Muscle of back (tissue), 13 donors: ENCODE measurements at places on chromosomes 5 and 9.
A peak's percentile ranks its signal among the peaks of the same experiment; 100 is the strongest.

DNA sequence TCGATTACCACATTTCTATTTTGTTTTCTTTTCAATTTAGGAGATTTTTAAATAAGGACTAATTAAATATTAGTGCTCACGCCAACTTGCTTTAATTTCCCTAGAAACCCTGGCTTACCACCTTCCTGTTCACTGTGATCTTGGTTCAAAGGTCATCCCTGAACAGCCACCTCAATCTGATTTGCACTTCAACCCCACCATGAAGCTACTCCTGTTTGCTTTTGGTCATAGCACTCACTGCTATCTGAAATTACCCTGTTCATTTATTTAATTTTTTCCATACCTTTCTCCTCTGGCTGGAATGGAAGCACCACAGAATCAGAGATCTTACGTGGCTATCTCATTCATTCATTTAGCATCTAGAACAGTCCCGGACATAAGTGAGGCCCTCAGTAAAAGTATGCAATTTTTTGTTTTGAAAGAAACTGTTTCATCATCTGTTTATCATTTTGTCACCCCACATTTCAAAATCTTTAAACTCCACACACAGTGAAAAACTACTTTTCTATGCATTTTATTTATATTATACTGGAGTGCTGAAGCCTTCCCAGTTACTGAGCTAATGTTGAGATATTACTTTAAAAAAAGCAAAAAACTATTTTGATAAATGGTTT is 17.2 kb upstream of the ADAMTSL1 start:
- no peak for DNase-seq

GRCh38 chr5:178271726-178272479 is 39.3 kb upstream of the PHYKPL start:
- no peak for DNase-seq

- DNase-seq, result no peak
Observed at GRCh38 chr9:82526577-82526976, 536.4 kb downstream of the RASEF start.

DNA sequence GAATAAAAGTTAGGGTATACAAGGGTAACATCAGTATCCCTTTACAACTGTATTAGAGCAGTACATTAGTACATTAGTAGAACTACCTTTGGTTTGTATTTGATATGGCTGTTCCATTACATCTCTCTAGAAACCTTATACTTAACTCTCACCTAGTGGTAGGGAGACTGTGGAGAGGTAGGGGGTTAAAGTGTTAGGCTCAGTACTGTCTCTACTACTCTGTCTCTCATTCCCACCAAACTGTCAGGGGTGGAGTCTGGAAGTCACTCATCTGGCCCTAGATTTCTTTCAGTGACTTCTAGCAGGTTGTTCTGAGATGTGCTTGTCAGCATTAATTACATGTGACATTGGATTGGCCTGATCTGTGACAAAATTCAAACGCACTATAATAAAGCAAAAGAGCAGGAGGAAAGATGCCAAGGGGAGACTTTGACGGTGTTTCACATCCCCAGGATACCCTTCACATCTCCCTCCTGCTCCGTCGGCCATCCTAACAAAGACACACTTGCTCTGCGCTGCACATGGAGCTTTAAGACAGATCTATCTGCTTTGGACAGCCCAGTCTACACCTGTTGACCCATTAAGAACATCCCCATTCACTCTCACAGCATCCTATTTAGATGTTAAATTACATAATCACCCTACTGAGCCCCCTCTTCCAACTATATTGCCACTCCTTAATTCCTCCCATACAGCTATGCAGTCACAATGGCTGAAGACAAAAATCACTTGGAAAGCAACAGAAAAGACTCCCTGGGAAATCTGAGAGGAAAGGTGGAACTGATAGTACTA is 1043.0 kb upstream of the DMAC1 start:
- no peak for DNase-seq

GRCh38 chr5:4011943-4012342 is 416.3 kb downstream of the IRX1 start:
- DNase-seq, result no peak

DNA sequence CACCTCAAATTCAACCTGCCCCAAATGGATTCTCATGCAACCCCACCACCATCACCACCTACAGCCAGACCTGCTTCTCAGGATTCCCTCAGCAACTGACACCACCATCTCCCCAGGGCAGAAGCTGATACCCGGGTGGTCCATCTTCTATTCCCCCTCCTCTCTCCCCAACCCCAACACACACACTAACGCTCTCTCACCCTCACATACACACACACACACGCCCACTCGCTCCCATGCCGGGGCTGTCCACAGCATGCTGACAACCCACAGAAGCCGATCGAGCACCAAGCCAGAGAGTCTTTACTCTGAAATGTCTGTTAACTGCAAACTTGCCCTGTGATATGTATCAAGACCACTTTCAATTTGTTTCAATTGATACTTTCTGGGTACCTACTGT is 28.4 kb downstream of the B4GALT1 start:
- no peak for DNase-seq

DNA sequence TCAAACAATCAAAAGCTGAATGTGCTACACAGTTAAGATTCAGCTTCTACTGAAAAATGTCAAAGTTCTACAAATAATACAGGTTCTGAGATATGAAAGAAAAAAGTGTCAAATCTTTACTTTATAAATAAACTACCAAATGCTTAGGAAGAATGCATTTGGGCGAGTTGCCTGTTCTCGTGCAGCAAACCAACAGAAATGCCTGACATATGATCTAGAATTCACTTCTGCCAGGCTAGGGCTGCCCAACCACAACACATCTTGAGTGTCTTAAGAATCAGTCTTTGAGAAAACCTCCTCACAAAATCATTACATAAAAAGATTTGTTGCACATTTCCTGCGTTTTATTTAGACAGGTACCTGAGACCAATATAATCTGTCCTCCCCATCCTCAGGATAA is 42.2 kb downstream of the ANKH start:
- no peak for DNase-seq

- DNase-seq, result peak; percentile 80
Observed at GRCh38 chr5:16806711-16807546, 129.2 kb downstream of the MYO10 start.

DNA sequence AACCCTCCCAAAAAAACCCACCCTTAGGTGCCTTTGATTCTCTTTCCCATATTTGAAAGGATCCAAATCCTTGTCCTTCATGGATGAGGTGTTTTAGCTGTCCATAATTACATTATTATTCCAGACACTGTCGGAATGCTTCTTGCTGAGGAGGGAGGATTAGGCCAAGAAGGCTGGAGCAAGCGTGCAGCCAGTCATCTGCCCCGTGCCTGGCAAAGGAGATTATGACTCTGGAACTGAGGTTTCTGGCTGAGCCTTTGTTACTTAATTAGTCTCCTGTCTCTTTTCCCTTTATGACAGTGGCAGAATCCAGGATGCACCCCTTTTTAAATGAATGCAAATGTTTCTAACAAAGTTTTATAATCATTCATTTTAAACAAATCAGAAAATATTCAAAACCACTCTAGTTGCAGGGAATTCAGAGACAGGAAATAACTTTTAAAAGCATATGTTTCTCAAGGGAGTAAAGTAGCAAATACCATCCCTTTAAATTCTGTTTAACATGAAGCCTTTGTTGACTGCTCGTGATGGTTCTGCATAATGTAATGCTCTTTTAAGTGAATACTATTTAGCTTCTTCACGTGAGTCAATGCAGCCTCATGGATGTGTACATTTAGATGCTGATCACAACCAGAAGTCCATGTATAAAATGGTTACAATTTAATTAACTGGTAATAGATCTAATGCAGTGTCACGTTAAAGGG is 69.8 kb downstream of the GALNT10 start:
- DNase-seq, result peak; percentile 41

- no peak for DNase-seq
Observed at GRCh38 chr9:14168381-14168780, 145.6 kb downstream of the NFIB start.

DNA sequence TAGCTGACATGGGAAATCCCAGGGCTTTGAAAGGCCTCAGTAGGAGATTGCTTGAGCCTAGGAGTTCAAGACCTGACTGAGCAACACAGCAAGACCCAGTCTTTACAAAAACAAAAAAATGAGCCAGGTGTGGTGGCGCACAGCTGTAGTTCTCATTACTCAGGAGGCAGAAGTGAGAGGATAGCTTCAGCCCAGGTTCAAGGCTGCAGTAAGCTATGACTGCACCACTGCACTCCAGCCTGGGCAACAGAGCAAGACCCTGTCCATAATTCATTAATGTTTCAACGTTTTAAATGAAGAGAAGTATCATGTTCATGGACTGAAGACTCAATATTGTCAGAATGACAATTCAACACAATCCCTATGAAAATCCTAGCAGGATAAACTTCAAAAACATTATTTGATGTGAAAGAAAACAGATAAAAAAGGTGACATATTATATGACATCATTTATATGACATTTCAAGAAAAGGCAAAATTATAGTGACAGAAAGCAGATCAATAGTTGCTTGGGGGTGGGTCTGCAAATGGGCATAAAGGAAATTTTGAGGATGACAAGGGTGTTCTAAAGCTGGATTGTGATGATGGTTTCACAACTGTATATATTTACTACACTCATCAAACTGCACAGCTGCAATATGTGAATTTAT is 3.7 kb downstream of the KIF3A start:
- DNase-seq, result no peak
